ENCODE measurements at places on chromosomes 13 and 19. TPM values are rescaled to one million over a fixed set of nuclear protein-coding genes. Genes with fewer than 3 reads are reported as not detected.

SRRM5 gene
- under 0.01 TPM for total RNA-seq

DNA sequence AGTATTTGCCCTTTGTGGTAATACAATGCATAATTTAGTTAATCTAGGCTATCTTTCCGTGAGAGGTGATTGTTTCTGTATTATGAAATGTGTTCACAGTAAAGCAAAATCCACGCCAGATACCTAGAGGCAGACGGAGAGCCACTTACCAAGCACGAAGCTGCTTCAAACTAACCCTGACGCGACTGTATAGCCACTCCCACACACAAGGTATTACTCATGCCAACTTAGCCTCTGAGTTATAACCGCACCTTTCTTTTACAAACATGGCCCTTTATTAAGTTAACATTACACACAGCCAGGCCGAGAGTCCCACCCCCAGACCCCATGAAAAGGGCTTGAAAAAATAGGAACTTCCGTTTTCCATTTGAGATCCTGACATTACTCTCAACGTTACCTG is 185.7 kb downstream of the ABCC4 start:
- DNase-seq, result no peak

- DNase-seq, result no peak
Measured at GRCh38 chr13:113589961-113590339, 5.4 kb downstream of the TFDP1 start.

- no peak for DNase-seq
Measured at GRCh38 chr19:32673573-32673972, 1.4 kb downstream of the ANKRD27 start.

DNA sequence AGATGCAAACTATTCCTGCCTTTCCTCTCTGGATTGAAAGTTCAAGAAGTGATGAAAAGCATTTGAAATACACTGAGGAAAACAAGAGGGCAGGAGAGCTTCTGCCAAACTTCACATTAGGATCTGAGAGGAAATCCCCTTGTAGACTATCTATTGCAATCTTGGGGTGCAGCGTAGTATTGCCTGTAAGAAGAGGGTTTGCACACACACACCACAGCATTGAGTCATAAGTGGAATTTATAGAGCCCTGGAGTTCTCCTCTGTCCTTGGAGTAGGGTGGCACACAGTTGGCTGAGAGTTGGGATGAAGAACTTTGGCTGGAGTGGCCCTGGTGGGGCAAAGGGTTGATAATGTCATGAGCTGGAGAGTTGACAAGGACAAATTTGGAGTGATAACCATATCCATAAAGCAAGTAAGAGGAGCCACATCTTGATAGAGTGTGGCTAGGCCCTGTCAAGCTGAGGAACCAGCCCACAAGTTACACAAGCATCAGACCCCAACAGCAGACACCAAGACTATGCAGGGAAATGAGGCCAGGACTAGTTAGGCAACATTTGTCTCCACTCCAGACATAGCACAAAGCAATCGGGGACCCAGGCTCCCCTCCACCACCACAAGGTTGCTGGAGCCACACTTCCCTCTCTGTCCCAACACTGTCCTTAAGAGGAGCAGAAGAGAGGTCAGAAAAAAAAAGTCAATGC is 520.9 kb downstream of the KLF5 start:
- DNase-seq, result no peak

TUBA3C gene
- not detected for total RNA-seq

COL4A1 gene
- under 0.01 TPM for total RNA-seq

CYP4F8 gene
- total RNA-seq, result under 0.01 TPM

CEACAM21 gene
- 11.3 TPM for total RNA-seq

- no peak for DNase-seq
Measured at GRCh38 chr13:39469676-39470075, 133.3 kb downstream of the LHFPL6 start.

PRKCG gene
- under 0.01 TPM for total RNA-seq
